ENCODE measurements at places on chromosomes 13 and 19.

GRCh38 chr19:40433391-40434216 is 7.8 kb upstream of the SERTAD1 start:
- DNase-seq = peak; percentile 89

- no peak for DNase-seq
Observed at GRCh38 chr13:112210371-112210770, 143.4 kb downstream of the SOX1 start.

DNA sequence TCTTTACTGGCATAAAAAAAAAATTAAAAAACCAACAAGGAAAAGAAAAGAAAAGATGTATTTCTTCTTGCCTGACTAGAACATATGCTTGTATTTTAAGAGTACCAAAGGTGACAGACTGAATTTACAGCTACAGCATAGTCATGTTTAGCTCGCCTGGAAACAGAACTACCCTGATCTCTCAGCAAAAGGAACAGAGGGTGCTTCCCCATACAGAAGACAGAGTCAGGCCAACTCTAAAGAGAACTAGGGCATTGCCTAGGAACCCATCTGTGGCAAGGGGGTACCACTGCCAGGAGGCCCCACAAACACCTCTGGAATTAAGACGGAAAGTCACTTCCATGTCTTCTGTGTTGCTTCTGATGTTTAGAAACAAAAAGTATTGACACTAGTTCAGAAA is 252.1 kb upstream of the STARD13 start:
- no peak for DNase-seq

- DNase-seq = no peak
Observed at GRCh38 chr19:13134626-13135025, 15.5 kb downstream of the STX10 start.

DNA sequence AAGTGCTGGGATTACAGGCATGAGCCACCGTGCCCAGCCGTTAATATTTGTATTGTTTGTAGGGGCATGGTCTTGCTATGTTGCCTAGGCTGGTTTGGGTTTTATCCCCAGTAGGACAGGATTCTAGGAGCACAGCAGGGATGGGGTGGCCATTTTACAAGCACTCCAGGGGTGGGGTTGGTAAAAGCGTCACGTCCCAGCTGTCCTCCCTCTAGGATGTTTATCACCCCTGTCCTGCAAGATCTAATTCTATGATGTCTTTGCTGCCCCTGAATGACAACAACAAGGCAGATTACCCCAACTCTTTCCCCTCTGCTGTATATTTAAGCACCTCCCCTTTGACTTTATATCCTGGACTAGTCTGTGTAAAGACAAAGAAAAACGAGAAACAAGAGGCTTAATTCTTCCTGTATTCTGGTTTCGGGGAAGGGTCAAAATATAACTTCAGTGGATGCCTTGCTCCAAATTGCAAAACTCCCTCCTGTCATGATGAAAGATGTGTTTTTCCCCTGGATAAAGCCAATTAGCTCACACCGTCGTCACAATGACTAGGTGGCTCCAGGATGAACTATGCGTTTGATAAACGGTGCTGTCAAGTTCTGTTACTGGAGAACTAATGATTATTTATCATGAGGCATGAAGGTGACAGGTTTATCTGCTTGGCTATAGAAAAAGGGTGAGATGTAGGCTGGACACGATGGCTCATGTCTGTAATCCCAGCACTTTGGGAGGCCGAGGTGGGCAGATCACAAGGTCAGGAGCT is 27.8 kb upstream of the OR1M1 start:
- no peak for DNase-seq

- no peak for DNase-seq
Observed at GRCh38 chr13:26601669-26602068, 44.2 kb downstream of the WASF3 start.

- no peak for DNase-seq
Observed at GRCh38 chr19:9535934-9536333, 2.5 kb downstream of the ZNF426 start.

DNA sequence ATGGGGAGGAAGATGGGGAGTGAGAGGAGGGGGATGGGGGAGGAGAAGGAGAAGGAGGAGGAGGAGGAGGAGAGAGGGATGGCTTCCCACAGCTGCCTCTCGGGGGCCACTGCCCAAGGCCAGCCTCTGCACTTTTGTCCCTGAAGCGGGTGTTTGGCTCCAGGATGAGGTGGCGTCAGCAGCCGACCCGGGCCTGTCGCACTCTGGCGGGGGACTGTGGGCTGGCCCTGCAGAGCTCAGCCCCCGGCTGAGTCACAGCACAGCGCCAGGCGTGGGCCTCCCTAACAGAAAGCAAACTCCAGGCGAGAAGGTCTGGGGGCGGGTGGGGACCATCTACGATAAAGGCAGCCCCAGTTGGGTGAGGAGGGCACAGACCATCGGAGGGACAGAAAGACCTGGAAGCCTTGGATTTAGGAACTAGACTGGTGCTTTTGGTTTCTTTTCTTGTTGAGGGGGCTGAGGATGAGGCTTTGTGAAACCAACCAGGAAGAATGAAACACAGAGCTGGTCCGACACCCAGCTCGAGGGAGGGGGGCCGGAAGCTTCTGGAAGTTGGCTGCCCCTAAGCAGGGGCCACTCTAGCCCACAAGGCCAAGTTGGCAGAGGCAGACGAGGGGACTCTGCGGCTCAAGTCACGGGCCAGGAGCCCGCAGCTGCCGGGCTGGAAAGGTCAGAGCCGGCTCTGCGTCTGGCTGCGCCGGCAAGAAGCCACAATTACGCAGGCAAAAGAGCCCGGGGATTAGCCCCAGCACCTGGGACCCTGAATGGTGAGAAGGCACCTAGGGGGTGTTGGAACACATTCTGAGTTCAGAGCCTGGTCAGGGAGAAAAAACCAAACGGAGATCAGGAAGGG is 18.2 kb downstream of the LSM4 start:
- peak; percentile 87 for DNase-seq

DNA sequence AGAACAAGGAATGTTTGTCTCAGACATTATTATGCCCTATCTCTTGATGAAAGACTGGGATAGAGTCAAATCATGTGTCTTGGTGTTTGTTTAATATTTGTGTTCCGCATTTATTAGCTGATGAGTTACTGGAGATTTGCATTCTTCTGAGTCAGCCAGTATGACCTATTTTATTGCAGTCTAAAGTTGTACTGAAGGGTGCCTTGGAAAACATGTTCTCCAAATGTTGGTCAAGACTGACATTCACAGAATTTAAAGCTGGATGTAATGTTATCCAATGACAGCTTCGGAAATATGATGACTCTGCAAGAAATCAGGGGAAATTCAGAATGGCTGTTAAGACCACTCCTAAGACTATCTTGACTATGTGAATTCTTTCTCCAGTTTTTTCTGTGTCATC is 134.0 kb downstream of the KCNRG start:
- no peak for DNase-seq

DNA sequence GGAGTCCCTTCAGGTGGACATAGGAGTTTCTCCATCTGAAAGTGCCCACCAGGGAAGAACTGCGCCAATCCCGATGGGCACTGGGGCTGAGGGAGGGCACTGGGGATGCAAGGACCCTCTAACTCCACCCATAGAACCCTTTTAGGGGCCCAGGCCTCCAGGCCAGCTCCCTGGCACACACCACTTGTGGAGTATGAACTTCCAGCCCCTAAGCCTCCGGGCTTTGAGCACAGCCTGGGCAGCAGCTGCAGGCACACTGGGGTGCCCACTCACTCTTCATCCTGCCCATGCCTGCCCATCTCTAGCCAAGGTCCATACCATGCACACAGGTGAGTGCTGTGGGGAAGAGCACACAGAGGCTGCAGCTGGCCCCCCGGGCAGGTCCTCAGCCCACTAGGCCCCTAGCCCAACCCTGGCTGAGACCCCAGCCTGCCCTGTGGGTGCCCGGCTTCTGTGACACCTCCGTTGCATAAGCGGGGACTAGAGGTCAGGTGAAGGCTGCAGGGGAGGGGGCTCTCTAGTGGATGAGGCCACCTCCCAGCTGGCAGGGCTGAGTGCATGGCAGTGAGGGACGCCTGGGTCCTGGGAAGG is 14.6 kb upstream of the SLC7A10 start:
- DNase-seq = no peak
